ENCODE measurements at places on chromosomes 6 and 20. TPM values are rescaled to one million over a fixed set of nuclear protein-coding genes. Genes with fewer than 3 reads are reported as not detected.

- DNase-seq: no peak
Observed at GRCh38 chr6:156887623-156888269, 110.6 kb downstream of the ARID1B start.

DNA sequence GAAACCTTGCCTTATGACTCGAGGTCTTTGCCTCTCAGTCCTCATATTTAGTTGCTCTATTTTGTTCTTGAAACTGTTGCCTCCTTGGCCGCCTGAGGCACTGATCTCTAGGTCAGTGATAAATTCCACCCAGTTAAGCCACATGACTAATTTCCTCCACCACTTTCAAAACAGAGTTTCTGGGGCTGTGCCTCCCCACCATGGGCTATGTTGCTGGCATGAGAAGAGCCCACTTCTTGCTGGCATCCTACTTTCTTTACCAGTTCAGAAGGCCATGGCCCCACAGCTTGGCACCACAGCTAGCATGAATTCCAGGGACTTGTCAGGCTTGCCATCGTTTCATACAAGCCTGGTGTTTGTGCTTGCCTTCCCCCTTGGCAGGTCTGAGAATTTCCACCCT lies 361.4 kb upstream of the JAG1 start:
- DNase-seq: no peak

DNA sequence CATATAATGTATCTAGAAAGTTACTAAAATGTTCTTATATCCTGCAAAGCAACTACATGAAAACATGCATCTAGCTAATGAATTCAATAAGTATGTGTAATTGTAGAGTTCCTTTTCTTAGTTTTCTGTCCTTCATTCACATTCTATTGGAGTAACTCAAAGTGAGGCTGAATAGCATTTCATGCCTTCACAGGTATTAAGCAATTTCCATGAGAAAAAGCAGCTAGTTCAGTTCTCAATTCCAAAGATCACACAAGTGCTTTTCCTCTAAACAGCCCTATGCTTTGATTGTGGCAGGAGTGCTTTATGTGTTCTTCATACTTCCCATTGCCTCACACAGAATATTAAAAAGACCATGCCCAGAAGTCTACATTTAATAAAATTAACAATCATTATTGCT lies 274.9 kb downstream of the RFPL4B start:
- DNase-seq: no peak

SLC35F1 gene
- total RNA-seq: 0.30 TPM

DNA sequence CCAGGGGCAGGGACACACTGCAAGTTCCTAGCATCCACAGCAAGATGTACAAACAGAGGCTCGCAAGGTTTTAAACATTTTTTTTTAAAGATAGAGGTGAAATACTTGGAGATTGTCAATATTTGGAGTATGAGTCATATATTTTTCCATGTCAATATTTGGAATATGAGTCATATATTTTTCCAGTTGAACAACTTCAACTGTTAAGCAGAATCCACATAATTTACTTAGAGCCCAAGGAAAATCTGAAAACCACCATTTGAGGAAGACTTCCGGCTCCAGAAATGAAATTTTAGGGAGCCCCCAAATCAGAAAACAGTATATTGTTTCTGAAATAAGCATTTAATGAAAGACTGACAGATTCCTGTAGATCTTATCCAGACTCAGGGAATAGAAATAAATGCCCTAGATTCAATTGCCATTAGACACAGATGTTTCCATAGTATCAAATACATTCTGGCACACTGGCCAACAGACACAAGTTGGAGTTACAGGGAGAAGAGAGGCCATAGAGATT lies 51.6 kb upstream of the FAM184A start:
- no peak for DNase-seq

GRCh38 chr6:9938801-9939200 lies 476.1 kb downstream of the TFAP2A start:
- DNase-seq: no peak
